ENCODE measurements at places on chromosomes 3 and 15. TPM values are rescaled to one million over a fixed set of nuclear protein-coding genes. Genes with fewer than 3 reads are reported as not detected.

GRCh38 chr3:12750223-12750622, 8.8 kb downstream of the TMEM40 start:
- DNase-seq = peak; percentile 88

- no peak for DNase-seq
Measured at GRCh38 chr3:30713885-30714503, 107.6 kb downstream of the TGFBR2 start.

- DNase-seq = no peak
Measured at GRCh38 chr15:67900621-67901147, 60.8 kb upstream of the RNU6-1 start.

DNA sequence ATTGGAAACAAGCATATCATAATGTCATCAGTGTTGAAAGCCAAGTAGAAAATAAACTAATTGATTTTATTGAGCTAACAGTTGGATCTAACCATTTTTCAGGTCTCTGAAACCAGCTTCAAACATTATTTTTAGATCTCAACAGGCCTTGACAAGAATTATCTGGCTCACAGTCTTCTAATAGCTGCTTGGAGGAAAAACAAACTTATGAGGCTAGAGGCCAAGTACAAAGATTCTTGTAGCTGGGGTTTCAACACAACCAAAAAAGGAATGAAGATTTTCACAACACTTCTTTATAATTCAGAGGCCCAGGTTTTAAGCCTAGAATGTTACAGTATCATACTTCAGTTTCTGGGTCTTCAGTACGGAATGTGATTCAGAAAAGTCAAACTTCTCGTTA, 3.7 kb downstream of the SETMAR start:
- peak; percentile 29 for DNase-seq

- DNase-seq = no peak
Measured at GRCh38 chr3:155944081-155944480, 73.6 kb downstream of the GMPS start.

DNA sequence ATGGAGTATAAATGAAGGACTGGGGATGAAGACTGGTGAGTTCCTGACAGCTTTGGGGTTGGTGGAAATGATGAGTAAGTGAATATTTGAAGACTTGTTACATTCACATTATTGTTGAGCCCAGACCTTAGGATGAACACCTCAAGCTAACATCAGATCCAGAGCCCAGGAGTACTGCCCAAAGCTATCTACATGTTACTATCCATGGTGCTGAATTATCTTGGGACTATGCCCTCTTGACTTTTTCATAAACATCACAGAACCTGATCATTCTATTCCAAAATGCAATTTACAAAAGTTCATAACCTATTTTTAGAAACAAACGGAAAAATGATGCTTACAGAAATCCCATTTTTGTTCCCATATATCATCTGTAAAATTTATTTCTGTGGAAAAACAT, 613.3 kb downstream of the TUSC7 start:
- DNase-seq = peak; percentile 33

DNA sequence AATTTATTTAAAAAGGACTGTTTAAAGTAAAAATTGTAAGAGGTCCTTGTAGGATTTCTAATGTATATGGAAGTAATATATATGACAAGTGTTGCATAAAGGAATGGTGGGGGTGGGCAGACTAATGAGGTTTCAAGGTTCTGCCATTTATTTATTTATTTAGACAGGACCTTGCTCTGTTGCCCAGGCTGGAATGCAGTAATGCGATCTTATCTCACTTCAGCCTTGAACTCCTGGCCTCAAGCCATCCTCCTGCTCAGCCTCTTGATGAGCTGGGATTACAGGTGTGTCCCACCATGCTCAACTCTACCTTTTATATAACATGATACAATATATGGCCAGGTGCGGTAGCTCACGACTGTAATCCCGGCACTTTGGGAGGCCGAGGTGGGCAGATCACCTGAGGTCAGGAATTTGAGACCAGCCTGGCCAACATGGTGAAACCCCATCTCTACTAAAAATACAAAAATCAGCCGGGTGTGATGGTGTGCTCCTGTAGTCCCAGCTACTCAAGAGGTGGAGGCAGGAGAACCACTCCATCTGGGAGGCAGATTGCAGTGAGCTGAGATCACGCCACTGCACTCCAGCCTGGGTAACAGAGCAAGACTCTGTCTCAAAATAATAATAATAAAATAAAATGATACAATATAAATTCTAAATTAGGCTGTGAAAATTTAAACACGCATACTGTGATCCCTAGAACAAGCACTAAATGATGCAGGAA, 33.8 kb upstream of the IGF2BP2 start:
- DNase-seq = no peak

DNA sequence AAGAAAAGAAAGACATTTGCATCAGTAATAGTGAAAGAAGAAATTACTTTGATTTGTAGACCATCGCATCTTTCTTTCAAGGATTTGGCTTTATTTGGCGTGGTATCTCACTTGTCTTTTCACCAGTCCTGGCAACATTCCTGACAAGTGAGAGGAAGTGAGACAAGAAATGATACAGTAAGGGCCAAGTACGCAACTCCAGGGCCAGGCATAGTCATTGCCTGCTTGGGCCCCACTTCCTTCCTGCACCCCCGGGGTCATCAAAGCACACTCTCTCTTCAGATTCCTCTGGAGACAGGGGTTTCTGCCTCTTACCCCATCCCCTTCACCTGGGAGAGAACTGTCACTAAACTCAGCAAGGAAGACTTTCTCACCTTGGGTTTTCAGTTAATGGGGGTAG, 55.1 kb downstream of the CD47 start:
- DNase-seq = no peak

GRCh38 chr3:32500880-32501782, 1.5 kb downstream of the CMTM6 start:
- DNase-seq = no peak

DNA sequence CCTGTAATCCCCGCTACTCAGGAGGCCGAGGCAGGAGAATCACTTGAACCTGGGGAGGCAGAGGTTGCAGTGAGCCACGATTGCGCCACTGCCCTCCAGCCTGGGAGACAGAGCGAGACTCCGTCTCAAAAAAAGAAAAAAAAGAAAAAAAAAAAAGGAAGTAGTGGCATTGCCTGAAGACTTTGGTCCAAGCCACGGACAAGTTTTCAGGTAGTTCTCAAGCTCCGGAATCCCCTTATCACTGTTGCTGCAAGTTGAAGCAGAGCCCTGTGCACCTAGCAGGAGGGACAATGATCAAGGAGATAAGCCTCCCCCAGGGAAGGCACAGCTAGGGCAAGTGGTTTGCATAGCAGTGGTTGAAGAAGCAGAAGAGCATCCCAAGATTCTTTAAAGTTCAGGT, 97.6 kb downstream of the MEX3B start:
- no peak for DNase-seq

GRCh38 chr3:195072916-195073564, 197.9 kb downstream of the XXYLT1 start:
- DNase-seq = no peak

GRCh38 chr15:52224211-52224610, 33.0 kb upstream of the GNB5 start:
- DNase-seq = no peak

GRCh38 chr3:107689355-107689754, 166.6 kb downstream of the BBX start:
- peak; percentile 64 for DNase-seq

GRCh38 chr15:35000511-35000910, 12.4 kb upstream of the ZNF770 start:
- peak; percentile 99 for DNase-seq

DNA sequence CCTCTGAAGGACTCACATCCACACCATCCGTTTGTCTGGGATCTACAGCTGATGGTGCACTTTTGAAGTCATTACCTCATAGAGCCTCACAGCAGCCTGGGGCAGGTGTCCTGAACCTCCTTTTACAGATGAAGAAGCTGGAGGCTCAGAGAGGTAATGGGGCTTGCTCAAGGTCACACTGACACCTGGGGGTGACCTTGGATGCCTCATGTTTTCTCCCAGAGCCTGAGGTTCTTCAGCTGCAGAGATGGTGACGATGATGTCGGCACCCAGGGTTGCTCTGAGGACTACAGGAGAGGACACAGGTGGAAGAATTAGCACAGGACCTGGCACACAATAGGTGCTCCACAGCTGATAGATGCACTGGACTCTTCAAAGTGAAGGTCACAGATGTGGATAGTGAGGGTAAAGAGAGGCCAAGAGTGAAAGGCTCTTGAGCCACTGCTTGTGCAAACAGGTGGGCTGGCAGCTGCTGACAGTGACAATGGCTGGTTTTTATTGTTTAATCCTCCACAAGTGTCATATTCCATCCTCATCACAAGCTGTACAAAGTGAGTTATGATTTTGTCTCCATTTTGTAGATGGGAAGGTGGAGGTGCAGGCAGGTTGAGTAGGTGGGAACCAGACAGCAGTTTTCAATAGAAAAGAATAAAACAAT, 17.4 kb upstream of the ATP2B2 start:
- DNase-seq = no peak

GRCh38 chr3:18302517-18302916, 122.6 kb downstream of the SATB1 start:
- peak; percentile 89 for DNase-seq

- DNase-seq = peak; percentile 68
Measured at GRCh38 chr15:40909662-40910630, 15.7 kb downstream of the VPS18 start.

- no peak for DNase-seq
Measured at GRCh38 chr15:62360332-62361097, 195.4 kb upstream of the C2CD4B start.

DNA sequence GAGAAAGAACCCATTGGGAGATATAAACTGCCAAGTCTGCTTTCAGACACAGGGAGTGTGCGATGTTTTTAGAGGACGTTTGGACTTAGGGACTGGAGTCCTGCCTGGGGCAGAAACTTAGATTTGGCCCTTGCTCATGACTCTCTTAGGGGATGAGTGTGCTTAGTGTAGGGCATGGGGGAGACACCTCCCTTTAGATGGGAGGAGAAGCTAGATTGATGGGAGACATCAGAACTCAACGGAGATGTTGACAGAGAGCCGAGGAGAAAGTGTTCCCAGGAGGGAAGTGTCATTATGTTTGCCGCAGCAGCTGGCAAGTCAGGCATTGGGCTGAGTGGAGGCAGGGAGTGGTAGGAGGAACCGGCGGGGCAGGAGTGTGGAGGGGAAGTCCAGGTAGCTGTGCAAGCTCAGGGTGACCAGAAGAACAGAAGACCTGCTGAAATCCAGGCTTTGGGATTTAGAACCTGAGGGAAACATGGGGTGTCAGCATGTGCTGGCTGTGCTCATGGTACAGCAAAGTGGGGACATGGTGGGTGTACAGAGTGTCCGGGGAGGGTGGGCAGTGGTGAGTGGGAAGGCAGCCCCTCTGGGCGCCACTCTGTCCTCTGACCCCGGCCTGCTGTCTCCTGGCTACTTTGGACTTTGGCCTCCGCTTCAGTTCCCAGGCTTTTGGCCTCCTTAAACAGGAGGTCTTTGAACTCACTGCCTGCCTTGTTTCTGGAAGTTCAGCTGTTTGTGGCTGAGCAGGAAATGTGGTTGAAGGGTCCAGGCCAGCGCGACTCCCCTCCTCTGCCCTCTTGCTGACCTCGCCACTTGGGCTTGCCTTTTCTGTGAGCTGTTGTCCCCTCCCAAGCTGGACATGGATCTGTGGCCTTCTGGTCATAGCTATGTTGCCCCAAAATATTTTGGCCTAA, 324.0 kb upstream of the LRRFIP2 start:
- DNase-seq = no peak

DNA sequence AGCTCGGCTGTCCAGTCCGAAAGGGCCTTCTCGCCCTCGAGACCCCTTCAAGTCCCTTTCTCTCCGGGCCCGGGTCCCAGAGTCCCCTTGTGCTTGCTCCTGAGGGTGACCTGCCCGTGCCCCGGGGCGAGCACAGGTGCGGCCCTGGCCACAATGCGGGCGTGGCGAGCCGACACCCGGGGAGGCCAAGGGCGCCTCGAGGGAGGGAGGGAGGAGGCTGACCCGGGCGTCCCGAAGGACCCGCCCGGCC, 810 bp upstream of the MEF2A start:
- DNase-seq = no peak

DNA sequence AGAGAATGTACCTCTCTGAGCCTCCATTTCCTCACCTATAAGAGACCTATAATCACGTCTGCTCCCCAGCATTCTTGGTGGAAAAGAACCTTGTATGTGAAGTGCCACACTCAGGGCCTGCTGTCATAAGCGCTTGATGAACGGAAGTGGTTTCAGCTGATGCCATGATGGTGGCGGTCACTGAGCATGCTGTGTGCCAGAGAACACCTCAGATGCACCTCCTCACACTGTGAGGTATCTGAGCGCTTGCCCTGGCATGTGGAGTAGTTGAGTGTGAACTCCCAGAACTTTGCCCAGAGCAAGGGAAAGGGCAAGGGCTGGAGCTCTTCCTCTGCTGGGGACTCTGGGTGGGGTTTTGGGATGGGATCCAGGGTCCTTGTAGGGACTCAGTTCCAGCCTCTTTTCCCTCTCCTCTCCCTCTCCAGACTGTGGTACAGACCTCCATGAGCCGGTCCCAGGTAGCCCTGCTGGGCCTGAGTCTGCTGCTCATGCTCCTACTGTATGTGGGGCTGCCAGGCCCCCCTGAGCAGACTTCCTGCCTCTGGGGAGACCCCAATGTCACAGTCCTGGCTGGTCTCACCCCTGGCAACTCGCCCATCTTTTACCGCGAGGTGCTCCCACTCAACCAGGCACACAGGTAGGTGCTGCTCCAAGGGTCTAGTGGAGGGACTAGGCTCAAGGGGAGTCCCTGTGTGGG, 2.7 kb downstream of the ABHD14A start:
- no peak for DNase-seq

DNA sequence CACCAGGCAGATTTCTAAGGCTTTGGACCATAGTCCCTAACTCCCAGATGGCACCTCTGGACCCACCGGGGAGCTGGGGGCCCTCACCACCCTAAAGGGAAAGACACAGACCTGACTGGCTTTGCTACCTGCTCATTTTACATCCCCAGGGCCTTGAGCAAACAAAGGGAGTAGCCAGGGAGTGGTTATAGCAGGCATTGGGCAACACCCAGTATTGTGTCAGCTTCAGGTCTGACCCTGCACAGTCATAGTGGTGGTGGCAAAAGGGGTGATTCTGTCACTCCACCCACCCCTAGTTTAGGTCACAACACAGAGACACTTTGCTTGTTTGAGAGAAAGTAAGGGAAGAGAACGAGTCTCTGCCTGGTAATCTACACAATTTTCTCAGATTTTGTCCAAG, 352.5 kb downstream of the DIPK2A start:
- DNase-seq = peak; percentile 63

DNA sequence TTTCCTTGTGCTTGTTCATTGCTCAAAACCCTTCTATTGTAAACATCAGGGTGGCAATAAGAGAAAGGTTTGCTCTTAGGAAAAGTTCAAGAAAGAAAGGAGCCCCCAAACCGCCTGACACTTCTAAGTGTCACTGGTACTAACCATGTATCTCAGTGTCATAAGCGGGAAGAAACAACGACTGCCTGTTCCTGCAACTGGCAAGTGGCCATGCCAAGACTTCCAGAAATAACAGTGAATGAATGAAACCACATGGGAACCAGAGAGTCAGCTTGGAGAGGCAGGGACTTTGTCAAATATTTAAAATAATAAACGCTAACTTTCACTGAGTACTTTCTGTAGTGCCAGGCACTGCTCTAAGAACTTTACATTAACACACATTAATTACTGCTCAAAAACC, 1.1 kb downstream of the PLSCR2 start:
- DNase-seq = peak; percentile 58

GRCh38 chr3:125147491-125147820, 65.1 kb downstream of the SLC12A8 start:
- no peak for DNase-seq

- peak; percentile 41 for DNase-seq
Measured at GRCh38 chr3:133112666-133113065, 74.5 kb downstream of the TMEM108 start.

Gene GPR149
- total RNA-seq = not detected

Gene SEC61A1
- total RNA-seq = 418 TPM

Gene CSPG5
- total RNA-seq = 0.71 TPM

Gene NR2E3
- total RNA-seq = 0.56 TPM

Gene PIERCE2
- total RNA-seq = 3.5 TPM

Gene PLA2G4B
- 3.8 TPM for total RNA-seq

Gene BLM
- 2.8 TPM for total RNA-seq

Gene SERINC4
- not detected for total RNA-seq
